ENCODE measurements at places on chromosomes 7 and 10.
A peak's percentile ranks its signal among the peaks of the same experiment; 100 is the strongest.

DNA sequence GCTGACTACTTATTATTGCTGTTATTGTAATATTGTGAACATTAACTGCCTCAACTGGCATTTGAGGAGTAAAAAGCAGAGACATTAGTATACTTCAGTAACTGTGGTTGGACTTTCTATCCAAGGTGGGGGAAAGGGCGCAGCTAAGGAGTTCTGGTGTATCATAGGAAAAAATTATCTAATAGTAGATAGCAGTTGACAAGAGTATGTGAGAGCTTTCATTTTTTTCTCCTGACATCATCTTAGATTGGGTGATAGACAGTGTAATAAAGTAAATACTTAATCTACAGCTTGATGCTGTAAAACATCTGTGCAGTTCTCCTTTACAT lies 68.9 kb downstream of the PHTF2 start:
- DNase-seq = no peak

- no peak for DNase-seq
Observed at GRCh38 chr7:19690736-19691135, 18.1 kb downstream of the POLR1F start.

GRCh38 chr7:51606601-51607154 lies 290.1 kb upstream of the COBL start:
- no peak for DNase-seq

GRCh38 chr7:84107259-84107658 lies 87.3 kb downstream of the SEMA3A start:
- DNase-seq = no peak

DNA sequence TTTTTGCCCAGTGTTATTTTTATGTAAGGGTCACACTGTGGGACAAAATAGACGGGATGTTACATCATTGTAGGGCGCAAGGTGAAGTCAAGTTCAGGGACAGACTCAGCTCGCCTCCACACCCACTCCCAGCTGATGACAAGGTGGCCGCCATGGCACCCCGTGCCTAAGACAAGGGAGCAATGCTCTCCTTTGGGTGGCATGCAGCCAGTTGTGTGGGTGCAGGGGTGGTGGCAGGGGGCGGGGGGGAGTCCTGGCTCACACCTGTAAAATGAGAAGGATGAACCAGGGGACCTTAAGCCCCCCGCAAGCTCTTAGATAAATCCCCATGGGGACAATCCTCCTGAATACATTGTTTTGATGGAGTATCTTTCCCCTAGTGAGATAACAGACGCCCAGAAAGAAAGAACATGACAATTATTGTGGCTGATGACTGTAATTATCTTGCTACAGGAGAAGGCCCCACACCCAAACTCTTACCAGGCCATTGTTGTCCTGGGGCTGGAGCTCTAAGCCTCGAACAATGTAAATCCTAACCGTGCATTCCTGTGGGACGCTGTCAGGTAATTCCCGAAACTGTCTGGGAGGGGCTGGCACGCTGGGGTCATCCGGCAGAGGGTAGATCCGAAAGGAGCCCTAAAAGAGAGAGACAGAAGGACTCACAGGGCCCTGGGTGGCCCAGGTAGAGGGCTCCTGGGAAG lies 148.7 kb downstream of the MYOF start:
- DNase-seq = no peak

GRCh38 chr7:33667196-33667595 lies 238.1 kb upstream of the BMPER start:
- no peak for DNase-seq

- DNase-seq = no peak
Observed at GRCh38 chr10:125599194-125599593, 83.8 kb downstream of the TEX36 start.

- no peak for DNase-seq
Observed at GRCh38 chr7:17487343-17487742, 188.9 kb downstream of the AHR start.

DNA sequence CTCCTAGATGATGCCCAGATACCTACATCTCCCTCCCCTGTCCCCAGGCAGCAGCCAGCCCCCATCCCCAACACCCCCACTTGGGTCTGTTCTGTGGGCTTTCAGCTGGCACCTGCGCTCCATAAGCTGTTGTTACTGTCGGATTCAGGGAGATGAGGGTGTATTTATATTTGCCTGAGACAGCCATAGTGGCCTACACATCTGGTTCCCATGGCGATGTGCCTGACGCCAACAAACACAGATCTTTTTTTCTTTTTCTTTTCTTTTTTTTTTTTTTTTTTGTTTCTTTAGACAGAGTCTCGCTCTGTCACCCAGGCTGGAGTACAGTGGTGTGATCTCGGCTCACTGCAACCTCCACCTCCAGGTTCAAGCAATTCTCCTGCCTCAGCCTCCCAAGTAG lies 73.1 kb downstream of the CLIP2 start:
- DNase-seq = no peak

DNA sequence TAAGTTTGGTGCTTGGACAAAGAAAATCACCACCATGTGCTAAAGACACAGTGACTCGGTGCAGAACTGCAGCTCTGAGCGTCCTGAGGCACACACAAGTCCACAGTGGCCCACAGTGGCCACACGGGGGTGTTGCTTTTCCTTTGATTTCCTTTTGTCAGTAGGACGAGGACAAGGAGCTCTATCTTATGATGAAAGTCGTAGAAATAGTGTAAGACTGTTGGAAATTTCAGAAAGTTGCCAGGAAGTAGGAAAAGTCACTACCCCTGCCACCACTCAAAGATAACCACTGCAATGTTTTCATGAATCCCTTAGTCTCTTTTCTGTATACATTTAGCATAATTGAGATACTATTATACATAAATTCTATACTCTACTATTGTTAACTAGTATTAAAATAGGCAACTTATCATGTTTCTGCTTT lies 146.0 kb downstream of the TNS3 start:
- DNase-seq = no peak

- peak; percentile 64 for DNase-seq
Observed at GRCh38 chr7:81618396-81619014, 151.3 kb downstream of the HGF start.

- DNase-seq = no peak
Observed at GRCh38 chr10:7261351-7261750, 149.5 kb downstream of the SFMBT2 start.

DNA sequence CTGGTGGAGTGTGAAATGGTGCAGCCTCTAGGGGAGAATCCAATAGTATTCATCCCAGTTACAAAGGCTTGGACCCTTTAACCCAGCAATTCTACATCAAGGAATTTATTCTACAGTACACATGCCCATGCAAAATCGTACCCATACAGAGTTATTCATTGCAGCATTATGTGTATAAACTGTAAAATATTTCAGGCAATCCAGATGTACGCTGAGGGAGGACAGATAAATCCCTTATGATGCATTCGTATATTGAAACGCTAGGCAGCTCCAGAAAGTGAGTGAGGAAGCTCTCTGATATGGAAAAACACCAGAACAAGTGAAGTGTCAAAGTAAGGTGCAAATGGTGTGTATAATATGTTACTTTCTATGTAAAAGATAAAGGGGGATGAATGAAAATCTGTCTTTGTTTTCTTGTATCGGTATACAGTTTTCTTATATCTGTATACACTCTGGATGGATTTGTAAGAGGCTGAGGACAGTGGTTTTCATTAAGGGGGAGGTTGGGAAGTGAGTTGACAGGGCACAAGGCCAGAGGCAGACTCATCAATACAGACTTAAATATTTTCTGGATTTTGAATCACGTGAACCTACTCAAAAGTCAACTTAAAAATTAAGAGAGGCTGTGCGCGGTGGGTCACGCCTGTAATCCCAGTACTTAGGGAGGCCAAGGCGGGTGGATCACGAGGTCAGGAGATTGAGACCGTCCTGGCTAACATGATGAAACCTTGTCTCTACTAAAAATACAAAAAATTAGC lies 17.1 kb downstream of the VWA2 start:
- DNase-seq = no peak

GRCh38 chr7:22174574-22174953 lies 182.4 kb downstream of the RAPGEF5 start:
- DNase-seq = no peak

DNA sequence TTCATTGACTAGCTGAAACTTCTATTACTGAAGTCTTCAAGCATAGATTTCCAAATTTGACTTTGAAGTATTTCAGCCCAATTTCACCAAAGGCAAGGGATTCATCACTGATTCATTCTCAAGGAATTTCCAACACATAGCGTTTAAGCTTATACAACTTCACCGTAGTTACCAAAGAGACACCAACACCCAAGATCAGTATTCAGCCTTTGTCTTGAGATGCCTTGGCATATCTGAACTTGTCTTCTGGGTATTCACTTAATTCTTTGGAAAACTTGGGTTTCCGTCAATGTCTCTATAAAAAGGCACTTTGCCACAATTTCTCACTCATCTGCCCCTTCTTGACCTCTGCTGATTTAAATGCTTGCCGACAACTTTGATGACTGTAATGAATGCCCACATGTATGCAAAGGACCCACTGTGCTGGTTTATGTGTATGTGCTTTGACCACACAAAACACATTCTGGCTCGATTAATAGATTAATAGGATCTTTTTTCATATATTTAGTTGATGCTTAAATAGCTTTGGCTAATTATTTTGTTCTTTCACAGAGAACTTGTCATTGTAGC lies 49.6 kb downstream of the TES start:
- DNase-seq = peak; percentile 31

GRCh38 chr10:107390563-107390962 lies 226.1 kb upstream of the SORCS1 start:
- no peak for DNase-seq

- no peak for DNase-seq
Observed at GRCh38 chr7:98116656-98117461, 10.2 kb downstream of the LMTK2 start.

DNA sequence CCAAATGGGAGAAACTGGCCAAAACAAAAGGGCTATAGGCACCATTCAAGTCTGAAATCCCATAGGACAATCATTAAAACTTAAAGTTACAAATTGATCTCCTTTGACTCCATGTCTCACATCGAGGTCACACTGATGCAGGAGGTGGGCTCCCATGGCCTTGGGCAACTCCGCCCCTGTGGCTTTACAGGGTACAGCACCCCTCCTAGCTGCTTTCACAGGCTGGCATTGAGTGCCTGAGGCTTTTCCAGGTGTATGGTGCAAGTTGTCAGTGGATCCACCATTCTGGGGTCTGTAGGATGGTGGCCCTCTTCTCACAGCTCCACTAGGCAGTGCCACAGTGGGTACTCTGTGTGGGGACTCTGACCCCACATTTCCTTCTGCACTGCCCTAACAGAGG lies 662.1 kb downstream of the XPNPEP1 start:
- no peak for DNase-seq

DNA sequence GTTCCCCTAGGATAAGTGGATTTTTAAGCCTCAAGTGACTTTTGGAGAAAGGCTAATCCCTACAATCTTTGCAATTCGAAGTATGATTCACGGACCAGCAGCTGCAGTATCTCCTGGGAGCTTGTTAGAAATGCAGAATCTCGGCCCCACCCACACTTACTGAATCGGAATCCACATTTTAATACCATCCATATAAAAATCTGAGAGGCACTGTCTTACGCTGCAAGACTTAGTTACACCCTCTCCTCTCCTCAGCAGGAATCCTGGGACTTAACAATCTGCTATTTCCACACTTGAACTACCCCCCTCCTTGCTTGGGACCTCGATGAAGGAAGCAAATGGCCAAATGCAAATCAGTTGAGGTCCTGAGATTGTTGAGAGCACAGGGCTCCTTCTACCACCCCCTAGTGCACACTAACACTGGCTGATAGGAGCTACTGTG lies 21.0 kb downstream of the ITPRIP start:
- DNase-seq = peak; percentile 46

- DNase-seq = no peak
Observed at GRCh38 chr10:83723080-83723479, 416.2 kb upstream of the GHITM start.

DNA sequence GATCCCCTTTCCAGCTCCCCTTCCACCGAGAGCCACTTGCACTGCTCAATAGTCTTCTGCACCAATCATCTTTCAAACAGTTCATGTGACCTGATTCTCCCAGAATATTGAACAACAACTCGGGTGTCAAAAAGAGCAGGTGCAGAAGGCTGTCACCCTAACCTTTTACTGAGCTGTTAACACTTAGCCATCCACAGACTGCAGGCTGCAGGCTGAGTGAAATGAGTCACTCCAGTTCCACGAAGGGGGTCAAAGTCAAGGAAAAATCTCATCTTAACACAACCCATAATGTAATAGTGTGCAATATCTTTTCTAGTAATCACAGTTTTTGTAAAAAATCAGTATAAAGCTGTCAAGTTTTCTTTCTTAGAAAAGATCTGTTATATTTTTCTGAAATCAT lies 63.1 kb downstream of the MTPAP start:
- DNase-seq = no peak

DNA sequence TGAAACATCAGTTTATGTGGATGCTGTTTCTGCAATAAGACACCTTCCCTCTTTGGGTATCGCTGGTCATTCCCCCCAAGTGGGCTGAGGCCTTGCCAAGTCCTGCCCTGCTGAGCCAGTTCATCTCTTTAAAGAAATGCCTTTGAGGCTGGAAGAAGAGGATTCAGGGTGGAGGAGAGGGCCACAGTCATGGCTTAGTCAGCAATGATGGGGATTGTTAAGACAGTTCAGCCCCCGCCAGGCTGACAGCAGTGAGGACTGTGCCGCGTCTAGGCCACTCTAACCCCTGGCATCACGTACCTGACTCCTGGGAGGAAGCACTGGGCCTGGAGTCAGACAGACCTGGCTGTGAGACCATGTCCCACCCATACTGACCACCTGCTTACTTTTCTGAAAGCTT lies 48.3 kb downstream of the PNLIPRP2 start:
- no peak for DNase-seq

- DNase-seq = peak; percentile 28
Observed at GRCh38 chr7:80054356-80054755, 80.3 kb upstream of the GNAI1 start.

DNA sequence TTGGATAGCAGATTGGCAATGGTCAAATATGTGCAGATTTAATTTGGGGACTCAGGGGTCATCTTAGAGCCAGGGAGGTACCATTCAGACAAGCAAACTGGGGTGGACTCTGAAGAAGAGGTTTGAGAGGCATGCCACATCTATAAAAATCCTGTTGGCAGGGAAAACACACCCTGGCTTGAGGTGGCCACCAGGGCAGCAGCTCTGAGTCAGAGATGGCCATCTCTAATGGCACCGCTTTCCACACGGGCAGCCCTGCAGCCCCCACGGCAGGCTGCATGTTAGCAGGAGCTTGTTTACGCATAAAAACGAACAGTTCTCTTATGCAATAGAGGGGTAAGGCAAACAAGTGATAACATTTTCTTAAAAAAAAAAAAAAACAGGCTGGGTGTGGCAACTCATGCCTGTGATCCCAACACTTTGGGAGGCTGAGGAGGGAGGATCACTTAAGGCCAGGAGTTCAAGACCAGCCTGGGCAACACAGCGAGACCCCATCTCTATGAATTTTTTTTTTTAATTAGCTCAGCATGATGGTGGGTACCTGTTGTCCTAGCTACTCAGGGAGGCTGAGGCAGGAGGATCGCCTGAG lies 14.9 kb downstream of the DLG5 start:
- no peak for DNase-seq

DNA sequence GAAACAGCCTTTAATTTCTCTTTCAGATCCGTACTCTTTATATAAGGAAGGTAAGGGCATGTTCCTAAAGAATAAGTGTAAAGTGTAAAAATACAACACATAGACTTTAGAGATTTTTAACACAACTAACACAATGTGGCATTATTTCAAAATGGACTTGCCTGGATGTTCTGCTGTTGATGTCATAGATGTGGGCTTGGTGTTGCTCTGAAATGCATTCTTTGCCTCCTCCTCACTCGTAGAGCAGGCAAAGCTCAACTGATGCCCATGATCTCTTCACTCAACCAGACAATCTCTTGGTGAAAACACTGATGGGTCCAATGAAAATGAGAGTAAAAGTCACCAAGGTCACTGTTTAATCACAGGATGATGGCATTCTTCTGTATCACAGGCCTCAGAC lies 174.2 kb upstream of the TCERG1L start:
- DNase-seq = no peak
